ENCODE measurements at places on chromosomes 2 and 18.
A peak's percentile ranks its signal among the peaks of the same experiment; 100 is the strongest.

- no peak overlapping the region for H3K4me3 ChIP-seq
- no peak for DNase-seq
Measured at GRCh38 chr2:197423307-197423706, 11.5 kb downstream of the SF3B1 start.

DNA sequence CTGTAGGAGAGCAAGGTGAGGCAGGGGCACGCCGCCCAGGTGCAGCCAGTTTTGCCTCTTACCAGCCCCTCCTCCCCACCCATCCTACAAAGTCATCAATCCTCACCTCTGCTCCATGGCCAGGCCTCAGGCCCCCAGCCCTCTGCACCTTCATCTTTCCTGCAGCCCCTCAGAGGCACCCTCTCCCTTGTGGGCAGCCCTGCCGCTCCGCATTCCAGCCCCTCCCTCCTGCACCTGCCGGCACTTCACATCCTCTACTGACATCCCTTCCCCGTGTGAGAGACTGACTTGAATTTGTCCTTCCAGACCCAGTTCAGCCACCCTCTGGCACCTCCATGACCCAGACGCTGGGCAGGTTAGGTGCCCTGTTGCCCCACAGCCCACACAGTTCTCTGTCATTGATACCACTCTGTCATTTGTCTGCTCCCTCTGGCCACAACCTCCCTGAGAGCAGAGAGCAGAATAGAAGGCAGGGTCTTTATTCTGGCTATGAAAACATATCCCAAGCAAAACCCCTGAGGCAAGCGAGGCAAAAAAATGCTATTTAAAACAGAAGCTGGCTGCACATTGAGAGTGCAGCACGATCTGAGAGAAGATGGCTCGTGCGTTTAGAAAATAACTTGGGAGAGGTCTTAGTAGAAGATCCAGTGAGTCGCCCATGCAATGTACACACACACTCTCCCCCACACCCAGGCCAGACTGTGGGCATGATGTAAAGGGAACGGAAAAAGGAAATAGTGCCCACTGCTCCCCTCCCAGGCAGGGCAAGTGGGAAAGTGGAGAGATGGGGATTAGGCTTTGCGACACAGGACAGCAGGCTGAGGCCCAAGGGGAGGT lies 25.9 kb downstream of the SDC1 start:
- peaks cover 42% of the 10 kb centered on the region for H3K36me3 ChIP-seq
- H3K4me3 ChIP-seq: no peak overlapping the region
- no peaks in the 10 kb centered on the region for H3K27me3 ChIP-seq
- no peak overlapping the region for H3K27ac ChIP-seq
- no peak for DNase-seq

DNA sequence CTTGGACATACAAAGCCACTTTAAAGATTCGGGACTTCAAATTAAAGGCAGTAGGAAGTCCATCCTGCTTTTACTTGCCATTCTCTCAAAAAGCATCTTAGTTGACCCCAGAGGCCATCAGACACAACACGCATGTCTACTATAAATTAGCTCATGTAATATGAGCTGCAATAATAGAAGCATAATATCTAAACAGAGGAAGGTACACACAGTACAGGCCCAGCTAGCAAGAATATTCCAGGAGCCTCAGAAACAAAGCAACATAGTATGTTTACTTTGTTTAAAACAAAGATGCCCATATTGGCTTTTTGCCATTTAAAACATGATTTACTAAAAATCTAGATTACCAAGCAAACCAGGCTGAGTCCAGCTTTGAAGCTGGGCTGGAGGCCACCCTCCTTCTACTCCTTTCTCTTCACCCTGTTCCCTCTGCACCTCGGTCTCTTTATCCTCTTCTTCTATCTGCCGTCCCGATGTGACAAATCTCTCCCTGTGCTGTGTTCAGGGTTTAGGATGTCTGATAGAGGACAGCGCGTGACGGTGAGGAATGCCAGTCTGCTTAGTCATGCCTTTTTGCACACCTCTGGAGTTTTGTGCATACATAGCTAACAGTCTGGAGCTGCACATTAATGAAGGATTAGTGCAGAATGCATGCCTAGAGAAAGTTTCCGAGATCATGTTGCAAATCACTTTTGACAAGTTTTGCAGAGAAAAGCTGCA lies 28.2 kb downstream of the DTNA start:
- H3K36me3 ChIP-seq: no peaks in the 10 kb centered on the region
- H3K4me3 ChIP-seq: no peak overlapping the region
- peak overlapping the region; percentile 73 for H3K27ac ChIP-seq
- H3K4me1 ChIP-seq: no peaks in the 10 kb centered on the region

DNA sequence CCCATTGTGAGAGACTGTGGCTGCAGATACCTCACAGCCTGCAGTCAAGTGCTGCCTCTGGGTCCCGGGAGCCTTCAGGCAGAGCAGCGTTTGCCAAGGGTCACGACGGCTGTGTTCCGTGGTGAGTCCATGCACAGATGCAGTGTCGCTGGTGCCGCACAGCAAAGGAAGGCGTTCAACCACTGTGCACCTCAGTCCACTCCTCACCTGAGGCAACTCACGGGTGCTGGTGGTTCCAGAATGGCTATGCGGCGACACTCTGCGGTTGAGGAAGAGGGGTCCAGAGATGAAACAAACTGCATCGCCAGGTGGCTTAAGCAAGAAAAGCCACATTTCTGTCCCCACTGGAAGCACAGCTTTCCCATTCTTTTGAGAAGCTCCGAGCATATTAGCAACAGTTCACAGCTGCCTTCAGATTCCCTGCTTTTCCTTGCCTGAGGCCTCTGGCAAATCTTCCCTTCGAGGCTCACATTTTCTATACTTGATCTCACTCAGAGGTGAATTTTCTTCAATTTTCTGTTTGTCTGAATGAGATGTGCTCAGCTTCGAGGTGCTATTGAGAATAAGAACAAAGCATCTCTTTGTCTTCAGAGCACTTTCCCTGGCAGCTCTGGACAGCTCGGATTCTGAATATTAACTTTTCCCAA lies 208.8 kb upstream of the TWIST2 start:
- no peak for DNase-seq
- H3K27me3 ChIP-seq: no peaks in the 10 kb centered on the region
- peaks cover 7% of the 10 kb centered on the region for H3K4me1 ChIP-seq
- no peak overlapping the region for H3K4me3 ChIP-seq

DNA sequence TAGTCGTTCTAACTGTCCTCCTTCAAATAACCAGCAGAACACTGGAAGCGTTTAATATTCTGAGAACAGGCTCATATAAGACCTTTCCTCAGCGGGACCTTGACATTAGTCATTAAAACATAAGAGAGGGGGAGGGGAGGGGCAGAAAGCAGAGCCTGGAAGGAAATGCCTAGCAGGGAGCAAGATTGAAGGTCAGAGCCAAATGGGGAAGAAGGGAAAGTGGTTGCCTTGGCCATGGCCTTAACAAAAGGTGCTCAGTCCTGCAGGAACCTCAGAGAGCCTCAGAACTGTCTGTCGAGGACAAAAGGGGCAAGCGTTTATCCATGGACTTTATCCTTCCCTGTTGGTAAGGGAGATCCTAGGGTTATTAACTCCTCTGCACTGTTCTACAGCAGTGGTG lies 856 bp upstream of the PLA2R1 start:
- H3K27ac ChIP-seq: no peak overlapping the region
- peak; percentile 12 for DNase-seq
- no peaks in the 10 kb centered on the region for H3K27me3 ChIP-seq
- peaks cover 10% of the 10 kb centered on the region for H3K4me1 ChIP-seq
- peak overlapping the region; percentile 83 for H3K4me3 ChIP-seq

DNA sequence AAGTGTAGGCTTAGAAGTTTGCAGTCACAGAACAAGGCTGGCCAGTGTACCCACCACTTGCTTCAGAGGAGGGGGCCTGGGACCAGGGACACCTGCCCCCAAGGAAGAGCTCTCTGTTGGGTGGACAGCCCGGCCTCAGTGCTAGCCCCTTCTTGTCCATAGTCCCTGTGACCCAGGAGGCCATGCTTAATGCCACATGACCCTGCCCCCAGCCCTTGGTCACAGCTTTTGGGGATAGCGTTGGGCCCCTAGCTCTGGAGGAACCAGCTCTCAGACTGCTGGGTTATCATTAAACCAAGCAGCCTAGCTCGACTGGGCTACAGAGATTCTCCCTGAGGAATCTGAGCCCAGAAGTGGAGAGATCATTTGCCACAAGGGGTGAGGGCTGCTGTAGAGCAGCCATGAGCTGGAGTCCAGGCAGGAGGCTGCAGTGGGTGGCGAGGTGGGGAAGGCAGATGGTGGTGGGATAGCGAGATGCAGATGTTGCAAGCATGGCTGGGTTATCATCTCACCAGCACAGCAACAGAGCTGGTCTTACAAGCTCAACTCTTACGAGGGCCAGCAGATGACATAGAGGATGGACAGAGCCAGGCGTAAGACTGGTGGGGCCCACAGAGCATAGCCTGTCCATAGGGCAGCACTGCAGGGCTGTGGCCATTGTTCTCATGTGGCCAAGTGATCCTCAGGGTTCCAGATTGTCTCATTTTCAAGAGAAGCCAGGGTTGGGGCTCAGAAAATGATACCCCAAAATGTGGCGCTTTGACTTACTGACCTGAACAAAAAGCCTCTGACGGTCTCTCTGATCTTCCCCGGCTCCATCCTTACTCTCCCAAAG lies 7.2 kb upstream of the TMEM37 start:
- H3K27ac ChIP-seq: no peak overlapping the region
- H3K4me1 ChIP-seq: peaks cover 5% of the 10 kb centered on the region
- DNase-seq: no peak
- H3K36me3 ChIP-seq: no peaks in the 10 kb centered on the region
- H3K4me3 ChIP-seq: no peak overlapping the region
- peaks cover 26% of the 10 kb centered on the region for H3K27me3 ChIP-seq

Data from mesenchymal stem cell (in vitro differentiated cells and primary cell).